Activated naive CD8-positive, alpha-beta T cell treated with anti-CD3 and anti-CD28 coated beads, Interleukin-2, amount 10 ng/mL, durations not matched to agents 7 days and 5 days (primary cell): ENCODE measurements at places on chromosomes 4 and X. TPM values are rescaled to one million over a fixed set of nuclear protein-coding genes. Genes with fewer than 3 reads are reported as not detected.

- DNase-seq: no peak
- no peaks in the 10 kb centered on the region for H3K4me1 ChIP-seq
- H3K36me3 ChIP-seq: no peaks in the 10 kb centered on the region
- no peak overlapping the region for H3K27ac ChIP-seq
These were observed 114.0 kb downstream of the PCDH10 start for GRCh38 chr4:133263104-133263503.

GRCh38 chrX:132393085-132393484, 95.8 kb downstream of the MBNL3 start:
- no peak for DNase-seq
- H3K4me1 ChIP-seq: no peaks in the 10 kb centered on the region
- H3K27ac ChIP-seq: no peak overlapping the region
- H3K27me3 ChIP-seq: no peaks in the 10 kb centered on the region
- H3K36me3 ChIP-seq: no peaks in the 10 kb centered on the region

DNA sequence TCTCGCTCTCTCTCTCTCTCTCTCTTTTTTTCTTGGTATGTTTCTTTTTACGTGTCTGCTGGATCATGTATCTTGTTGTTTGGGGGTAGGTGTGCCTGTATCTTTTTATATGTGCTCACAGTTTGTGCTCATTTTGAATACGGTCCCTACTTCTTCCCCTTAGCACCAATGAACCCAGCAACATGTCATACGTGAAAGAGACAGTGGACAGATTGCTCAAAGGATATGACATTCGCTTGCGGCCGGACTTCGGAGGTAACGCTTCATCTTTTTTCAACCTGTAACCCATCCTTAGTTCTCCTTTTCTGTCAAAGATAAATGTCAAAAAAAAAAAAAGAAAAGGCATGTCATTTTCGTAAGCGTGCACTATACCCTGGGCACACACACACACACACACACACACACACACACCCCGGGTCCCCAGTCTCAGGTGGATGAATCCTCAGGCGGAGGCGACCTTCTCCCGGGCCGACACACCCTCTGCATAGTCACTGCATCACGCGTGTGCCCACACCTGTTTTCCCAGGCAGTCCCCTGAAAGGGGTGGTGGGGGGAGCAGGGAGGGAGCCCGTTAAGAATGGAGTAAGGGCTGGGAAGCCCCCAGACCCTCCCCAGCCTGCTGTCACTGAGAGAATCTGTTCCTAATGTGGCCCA, 511 bp downstream of the GABRB1 start:
- H3K36me3 ChIP-seq: no peaks in the 10 kb centered on the region
- no peak for DNase-seq
- peaks cover 52% of the 10 kb centered on the region for H3K27me3 ChIP-seq
- peak overlapping the region; percentile 68 for H3K4me3 ChIP-seq
- no peak overlapping the region for H3K27ac ChIP-seq

- no peak for DNase-seq
- no peaks in the 10 kb centered on the region for H3K36me3 ChIP-seq
- peaks cover 3% of the 10 kb centered on the region for H3K4me1 ChIP-seq
- H3K27me3 ChIP-seq: peaks cover 12% of the 10 kb centered on the region
These were observed 14.6 kb upstream of the SPRY1 start for GRCh38 chr4:123381996-123382395.

The DGAT2L6 gene
- not detected for total RNA-seq

DNA sequence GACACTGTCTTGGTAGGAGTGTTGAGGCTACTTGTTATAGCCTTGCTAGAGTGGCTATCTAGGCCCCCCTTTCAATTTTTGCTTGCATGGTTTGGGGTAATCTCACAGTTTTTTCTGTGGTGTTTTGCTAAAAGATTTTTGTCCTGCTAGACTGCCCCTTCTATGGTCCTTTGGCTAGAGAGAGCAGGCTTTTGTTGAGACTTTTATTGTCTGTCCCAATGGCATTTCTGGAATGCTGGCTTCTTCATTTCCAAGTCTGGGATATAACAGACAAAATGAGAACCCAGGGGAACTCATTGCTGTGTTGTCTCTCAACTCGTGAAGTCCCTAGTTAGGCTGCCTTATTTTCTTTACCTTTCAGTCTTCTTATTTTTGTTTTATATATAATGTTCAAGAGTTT, 160.2 kb upstream of the ZC4H2 start:
- H3K36me3 ChIP-seq: peaks cover 6% of the 10 kb centered on the region
- no peaks in the 10 kb centered on the region for H3K4me1 ChIP-seq
- DNase-seq: no peak
- H3K27ac ChIP-seq: no peak overlapping the region

GRCh38 chrX:38701073-38701472, 100.2 kb upstream of the MID1IP1 start:
- no peaks in the 10 kb centered on the region for H3K27me3 ChIP-seq
- H3K4me3 ChIP-seq: no peak overlapping the region
- peaks cover 7% of the 10 kb centered on the region for H3K4me1 ChIP-seq

- no peak for DNase-seq
- H3K36me3 ChIP-seq: no peaks in the 10 kb centered on the region
- H3K27ac ChIP-seq: no peak overlapping the region
- no peak overlapping the region for H3K4me3 ChIP-seq
- H3K4me1 ChIP-seq: no peaks in the 10 kb centered on the region
These were observed 6.0 kb downstream of the WWC2 start for GRCh38 chr4:183105092-183105491.
